Thoracic aorta (tissue), 2 donors: ENCODE measurements at places on chromosomes 1 and 21. TPM values are rescaled to one million over a fixed set of nuclear protein-coding genes. Genes with fewer than 3 reads are reported as not detected.

- no peak for DNase-seq
- peaks cover 8% of the 10 kb centered on the region for H3K27me3 ChIP-seq
- peaks cover 35% of the 10 kb centered on the region for H3K4me1 ChIP-seq
- H3K36me3 ChIP-seq, result no peaks in the 10 kb centered on the region
- H3K27ac ChIP-seq, result no peak overlapping the region
Observed at GRCh38 chr1:245155272-245156040, 671 bp downstream of the KIF26B start.

GRCh38 chr1:41387667-41388091 is 26.4 kb downstream of the FOXO6 start:
- no peaks in the 10 kb centered on the region for H3K27me3 ChIP-seq
- H3K27ac ChIP-seq, result peak overlapping the region; percentile 3
- no peaks in the 10 kb centered on the region for H3K36me3 ChIP-seq
- H3K4me3 ChIP-seq, result no peak overlapping the region

- no peak overlapping the region for H3K4me3 ChIP-seq
- no peaks in the 10 kb centered on the region for H3K4me1 ChIP-seq
- DNase-seq, result no peak
- no peak overlapping the region for H3K27ac ChIP-seq
Observed at GRCh38 chr1:36988741-36989193, 45.5 kb downstream of the GRIK3 start.

GRCh38 chr1:85815906-85816305 is 107.7 kb upstream of the ZNHIT6 start:
- H3K36me3 ChIP-seq, result no peaks in the 10 kb centered on the region
- no peak overlapping the region for H3K4me3 ChIP-seq
- DNase-seq, result peak; percentile 3
- no peak overlapping the region for H3K27ac ChIP-seq
- peaks cover 10% of the 10 kb centered on the region for H3K4me1 ChIP-seq

DNA sequence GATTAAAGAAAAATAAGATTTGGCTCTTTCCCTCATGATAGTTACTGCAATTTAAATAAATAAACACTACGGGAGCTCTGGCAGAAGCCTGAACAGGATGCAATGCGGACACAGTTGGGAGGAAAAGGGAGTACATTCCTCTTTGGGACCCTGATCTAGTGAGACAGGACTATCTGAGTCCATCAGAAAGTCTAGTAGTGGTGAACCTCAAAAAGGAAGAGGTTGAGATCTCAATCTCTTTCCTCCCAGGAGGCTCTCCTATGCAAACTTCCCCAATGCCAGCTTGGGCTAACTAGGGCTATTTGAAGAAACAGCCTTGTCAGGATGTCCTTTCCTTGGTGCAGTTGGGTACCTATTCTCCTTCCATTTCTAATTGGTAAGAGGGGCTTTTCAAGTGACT is 4.9 kb upstream of the ABCD3 start:
- no peaks in the 10 kb centered on the region for H3K36me3 ChIP-seq
- peaks cover 6% of the 10 kb centered on the region for H3K4me1 ChIP-seq
- DNase-seq, result no peak
- H3K27me3 ChIP-seq, result no peaks in the 10 kb centered on the region

DNA sequence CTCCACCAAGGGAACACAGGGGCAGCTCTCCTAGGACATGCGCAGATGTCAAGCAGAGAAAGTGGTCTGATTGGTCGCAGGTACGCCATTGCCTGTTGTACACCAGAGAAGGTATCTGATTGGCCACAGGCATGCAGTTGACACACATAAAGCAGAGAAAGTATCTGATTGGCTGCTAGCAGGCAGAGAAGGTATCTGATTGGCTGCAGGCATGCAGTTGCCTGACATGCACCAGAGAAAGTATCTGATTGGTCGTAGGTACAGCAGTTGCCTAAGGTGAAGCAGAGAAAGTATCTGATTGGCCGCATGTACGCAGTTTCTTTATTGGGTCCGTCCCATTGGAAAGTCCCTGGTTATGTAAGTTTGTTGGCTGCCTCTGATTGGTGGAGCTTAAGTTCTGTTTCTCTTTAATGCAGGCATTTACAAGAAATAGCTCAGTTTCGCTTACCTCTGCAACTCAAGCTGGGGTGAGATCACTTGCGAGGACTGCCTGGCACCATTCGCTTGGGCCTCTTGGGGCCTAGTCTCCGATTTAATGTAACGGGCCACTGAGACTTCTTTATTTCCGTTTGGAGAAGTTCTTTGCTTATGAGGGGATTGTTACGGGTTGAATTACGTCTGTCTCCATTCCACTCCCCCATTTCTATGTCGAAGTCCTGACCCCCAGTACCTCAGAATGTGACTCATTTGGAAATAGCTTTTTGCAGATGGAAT is 74.2 kb downstream of the SIK1 start:
- H3K27me3 ChIP-seq, result no peaks in the 10 kb centered on the region
- no peaks in the 10 kb centered on the region for H3K36me3 ChIP-seq
- H3K4me1 ChIP-seq, result no peaks in the 10 kb centered on the region
- H3K4me3 ChIP-seq, result no peak overlapping the region
- H3K27ac ChIP-seq, result no peak overlapping the region

GRCh38 chr21:32185103-32185502 is 93.7 kb downstream of the MIS18A start:
- no peaks in the 10 kb centered on the region for H3K27me3 ChIP-seq
- H3K4me3 ChIP-seq, result no peak overlapping the region
- no peak overlapping the region for H3K27ac ChIP-seq
- H3K4me1 ChIP-seq, result no peaks in the 10 kb centered on the region
- H3K36me3 ChIP-seq, result no peaks in the 10 kb centered on the region
- DNase-seq, result no peak

DNA sequence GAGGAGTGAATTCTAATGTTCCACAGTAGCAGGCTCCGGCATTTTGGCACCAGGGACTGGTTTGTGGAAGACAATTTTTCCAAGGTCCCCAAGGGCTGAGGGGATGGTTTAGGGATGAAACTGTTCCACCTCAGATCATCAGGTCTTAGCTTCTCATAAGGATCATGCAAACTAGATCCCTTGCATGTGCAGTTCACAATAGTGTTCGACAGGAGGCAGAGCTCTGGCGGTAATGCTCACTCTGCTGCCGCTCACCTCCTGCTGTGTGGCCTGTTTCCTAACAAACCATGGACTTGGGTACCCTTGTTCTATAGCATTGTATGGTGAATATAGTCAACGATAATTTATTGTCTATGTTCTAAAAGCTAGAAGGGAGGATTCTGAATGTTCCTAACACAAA is 16.6 kb downstream of the CRNN start:
- no peaks in the 10 kb centered on the region for H3K27me3 ChIP-seq
- no peaks in the 10 kb centered on the region for H3K36me3 ChIP-seq
- no peak overlapping the region for H3K4me3 ChIP-seq
- H3K27ac ChIP-seq, result no peak overlapping the region

- H3K27ac ChIP-seq, result no peak overlapping the region
- H3K27me3 ChIP-seq, result no peaks in the 10 kb centered on the region
- H3K4me3 ChIP-seq, result no peak overlapping the region
- H3K36me3 ChIP-seq, result no peaks in the 10 kb centered on the region
- H3K4me1 ChIP-seq, result no peaks in the 10 kb centered on the region
Observed at GRCh38 chr1:150127868-150128267, 21.8 kb upstream of the PLEKHO1 start.

GRCh38 chr1:150558761-150559655 is 9.8 kb downstream of the ADAMTSL4 start:
- peak overlapping the region; percentile 100 for H3K27ac ChIP-seq
- peak overlapping the region; percentile 71 for H3K4me3 ChIP-seq
- H3K27me3 ChIP-seq, result no peaks in the 10 kb centered on the region
- DNase-seq, result no peak

GRCh38 chr1:118246646-118247045 is 61.6 kb upstream of the SPAG17 start:
- H3K27ac ChIP-seq, result no peak overlapping the region
- H3K4me3 ChIP-seq, result no peak overlapping the region
- H3K27me3 ChIP-seq, result no peaks in the 10 kb centered on the region
- no peaks in the 10 kb centered on the region for H3K36me3 ChIP-seq
- H3K4me1 ChIP-seq, result no peaks in the 10 kb centered on the region

GRCh38 chr1:173549813-173550212 is 53.1 kb downstream of the SLC9C2 start:
- no peaks in the 10 kb centered on the region for H3K27me3 ChIP-seq
- no peaks in the 10 kb centered on the region for H3K4me1 ChIP-seq
- no peak overlapping the region for H3K4me3 ChIP-seq
- H3K27ac ChIP-seq, result no peak overlapping the region
- DNase-seq, result no peak

DNA sequence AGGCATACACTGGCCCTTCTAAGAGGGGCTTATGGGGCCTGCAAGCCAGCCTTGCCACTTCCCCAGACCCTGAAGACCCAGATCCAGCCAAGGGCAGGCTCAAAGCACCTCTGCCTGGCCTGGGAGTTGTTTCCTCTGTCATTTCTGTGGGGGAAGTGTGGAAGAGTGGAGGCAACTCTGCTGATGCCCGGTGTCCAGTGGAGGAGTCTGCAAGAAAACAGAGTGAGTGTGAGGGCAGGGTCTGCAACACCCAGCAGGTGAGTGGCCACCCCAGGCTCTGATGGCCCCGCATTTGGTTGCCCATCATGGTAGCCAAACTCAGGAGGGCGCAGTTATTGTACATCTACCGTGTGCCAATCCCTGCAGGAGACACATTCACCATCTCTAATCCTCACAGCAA is 8.4 kb downstream of the CLEC20A start:
- no peak overlapping the region for H3K27ac ChIP-seq
- H3K36me3 ChIP-seq, result no peaks in the 10 kb centered on the region
- DNase-seq, result no peak
- no peaks in the 10 kb centered on the region for H3K27me3 ChIP-seq

GRCh38 chr1:112995890-112996289 is 39.9 kb upstream of the SLC16A1 start:
- no peaks in the 10 kb centered on the region for H3K27me3 ChIP-seq
- H3K36me3 ChIP-seq, result no peaks in the 10 kb centered on the region
- H3K4me3 ChIP-seq, result no peak overlapping the region

GRCh38 chr1:89444791-89445190 is 79.8 kb upstream of the LRRC8B start:
- no peak overlapping the region for H3K4me3 ChIP-seq
- no peaks in the 10 kb centered on the region for H3K27me3 ChIP-seq
- DNase-seq, result no peak
- H3K27ac ChIP-seq, result no peak overlapping the region
- no peaks in the 10 kb centered on the region for H3K4me1 ChIP-seq

- no peaks in the 10 kb centered on the region for H3K36me3 ChIP-seq
- no peaks in the 10 kb centered on the region for H3K27me3 ChIP-seq
- DNase-seq, result no peak
- no peak overlapping the region for H3K27ac ChIP-seq
- no peaks in the 10 kb centered on the region for H3K4me1 ChIP-seq
Observed at GRCh38 chr1:13661539-13661938, 38.4 kb upstream of the PRDM2 start.

DNA sequence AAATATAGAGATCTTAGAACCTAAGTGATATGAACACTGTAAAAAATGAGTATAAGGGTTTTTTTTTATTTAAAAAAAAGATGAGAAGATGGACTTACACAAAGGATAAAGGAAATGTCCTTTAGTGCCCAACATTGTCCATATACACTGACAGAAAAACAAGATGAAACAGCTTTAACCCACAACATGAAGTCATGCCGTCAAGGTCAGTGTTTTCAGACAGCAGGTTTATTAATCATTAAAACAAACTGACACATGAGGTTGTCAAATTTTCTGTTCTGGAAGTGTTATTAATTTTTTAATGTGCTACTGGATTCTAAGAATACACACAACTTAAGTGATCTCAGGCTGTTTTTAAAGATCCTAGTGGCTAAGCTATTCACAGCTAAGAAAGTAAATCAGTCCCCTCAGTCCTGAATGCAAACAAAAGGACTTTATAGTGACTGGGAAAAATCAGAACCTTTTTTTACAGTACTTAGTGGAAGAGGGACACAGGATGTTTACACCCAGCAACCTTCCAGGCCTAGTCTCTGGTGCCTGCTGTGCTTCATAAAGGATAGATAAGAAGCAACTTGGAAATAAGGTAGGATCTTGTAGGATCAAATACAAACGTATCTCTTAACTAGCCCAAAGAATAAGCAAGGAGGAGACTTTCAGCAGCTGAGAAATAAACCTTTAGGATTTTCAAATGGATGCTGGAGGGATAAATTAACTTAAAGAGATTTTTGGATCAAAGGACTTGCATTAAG is 21.9 kb upstream of the PKN2 start:
- no peaks in the 10 kb centered on the region for H3K27me3 ChIP-seq
- no peaks in the 10 kb centered on the region for H3K36me3 ChIP-seq
- DNase-seq, result no peak
- no peak overlapping the region for H3K4me3 ChIP-seq
- H3K27ac ChIP-seq, result no peak overlapping the region

GRCh38 chr1:77227381-77227780 is 8.2 kb upstream of the PIGK start:
- H3K4me1 ChIP-seq, result no peaks in the 10 kb centered on the region
- H3K27me3 ChIP-seq, result no peaks in the 10 kb centered on the region
- H3K36me3 ChIP-seq, result no peaks in the 10 kb centered on the region

DNA sequence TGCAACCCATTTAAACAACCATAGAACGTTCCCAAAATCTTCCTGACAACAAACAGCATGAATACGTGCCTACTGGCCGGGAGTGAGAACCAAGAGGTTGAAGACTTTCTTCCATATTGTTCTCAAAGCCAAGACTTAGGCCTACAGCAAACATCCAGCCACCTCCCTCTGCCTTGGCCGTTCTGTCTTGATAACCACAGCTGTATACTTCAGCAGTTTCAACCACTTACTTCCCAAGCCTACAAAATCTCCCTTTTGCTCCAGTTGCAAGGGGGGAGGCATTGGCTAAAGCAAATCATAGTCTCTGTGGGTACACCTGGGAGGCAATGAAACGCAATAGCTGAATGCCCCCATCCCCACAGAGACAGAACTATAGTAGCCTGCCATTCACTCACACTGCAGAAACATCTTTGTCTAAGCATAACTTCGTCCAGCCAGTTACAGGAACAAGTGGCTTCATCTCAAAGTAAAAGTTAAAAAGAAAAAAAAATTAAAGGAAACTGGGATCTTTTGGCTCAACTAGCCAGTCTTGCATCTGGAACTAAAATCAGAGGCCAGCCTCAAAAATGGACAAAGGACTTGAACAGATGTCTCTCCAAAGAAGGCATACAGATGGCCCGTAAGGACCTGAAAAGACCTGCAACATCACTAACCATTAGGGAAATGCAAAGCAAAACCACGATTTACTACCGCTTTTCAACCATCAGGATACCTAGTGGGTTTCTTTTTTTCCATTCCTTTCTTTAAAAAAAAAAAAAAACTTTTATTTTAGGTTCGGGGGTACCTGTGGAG is 186.0 kb downstream of the PSMG1 start:
- peaks cover 34% of the 10 kb centered on the region for H3K4me1 ChIP-seq
- H3K36me3 ChIP-seq, result no peaks in the 10 kb centered on the region
- H3K27me3 ChIP-seq, result no peaks in the 10 kb centered on the region
- H3K4me3 ChIP-seq, result no peak overlapping the region
- DNase-seq, result no peak
- H3K27ac ChIP-seq, result no peak overlapping the region

- no peaks in the 10 kb centered on the region for H3K27me3 ChIP-seq
- no peak for DNase-seq
- peaks cover 3% of the 10 kb centered on the region for H3K4me1 ChIP-seq
- no peak overlapping the region for H3K4me3 ChIP-seq
- no peaks in the 10 kb centered on the region for H3K36me3 ChIP-seq
- no peak overlapping the region for H3K27ac ChIP-seq
Observed at GRCh38 chr1:33086384-33086850, 5.5 kb downstream of the AZIN2 start.

GRCh38 chr21:45721671-45722070 is 78.1 kb downstream of the PCBP3 start:
- no peak for DNase-seq
- H3K27me3 ChIP-seq, result no peaks in the 10 kb centered on the region
- no peak overlapping the region for H3K4me3 ChIP-seq
- H3K27ac ChIP-seq, result no peak overlapping the region
- H3K4me1 ChIP-seq, result peaks cover 15% of the 10 kb centered on the region

TRIM58 gene
- total RNA-seq, result 0.99 TPM

CBR3 gene
- total RNA-seq, result 27.6 TPM
